Stimulated activated CD8-positive, alpha-beta memory T cell treated with anti-CD3 and anti-CD28 coated beads, Interleukin-15, amount 100 ng/mL, for 1 hour (primary cell): ENCODE measurements at places on chromosomes 3 and 15.

DNA sequence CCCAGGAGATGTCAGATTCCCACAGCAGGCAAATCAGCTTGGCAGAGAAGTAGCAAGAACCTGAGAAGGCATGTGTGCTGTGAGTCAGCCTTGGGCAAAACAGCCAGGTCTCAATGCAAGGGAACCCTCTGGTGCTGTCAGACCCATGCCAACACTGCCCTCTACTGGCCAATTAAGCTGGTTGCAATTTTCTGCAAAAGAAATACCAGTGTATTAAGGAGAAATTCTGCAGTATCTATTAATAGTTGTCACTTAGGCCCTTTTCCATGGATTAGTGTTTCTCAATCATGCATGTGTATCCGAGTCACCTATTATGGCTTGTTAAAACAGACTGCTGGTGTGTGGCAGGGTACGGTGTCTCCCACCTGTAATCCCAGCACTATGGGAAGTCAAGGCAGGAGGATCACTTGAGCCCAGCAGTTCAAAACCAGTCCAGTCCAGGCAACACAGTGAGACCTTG, 26.2 kb downstream of the MAP4 start:
- peak; percentile 45 for DNase-seq

- no peak for DNase-seq
Measured at GRCh38 chr3:144652573-144652972, 681.0 kb downstream of the DIPK2A start.

DNA sequence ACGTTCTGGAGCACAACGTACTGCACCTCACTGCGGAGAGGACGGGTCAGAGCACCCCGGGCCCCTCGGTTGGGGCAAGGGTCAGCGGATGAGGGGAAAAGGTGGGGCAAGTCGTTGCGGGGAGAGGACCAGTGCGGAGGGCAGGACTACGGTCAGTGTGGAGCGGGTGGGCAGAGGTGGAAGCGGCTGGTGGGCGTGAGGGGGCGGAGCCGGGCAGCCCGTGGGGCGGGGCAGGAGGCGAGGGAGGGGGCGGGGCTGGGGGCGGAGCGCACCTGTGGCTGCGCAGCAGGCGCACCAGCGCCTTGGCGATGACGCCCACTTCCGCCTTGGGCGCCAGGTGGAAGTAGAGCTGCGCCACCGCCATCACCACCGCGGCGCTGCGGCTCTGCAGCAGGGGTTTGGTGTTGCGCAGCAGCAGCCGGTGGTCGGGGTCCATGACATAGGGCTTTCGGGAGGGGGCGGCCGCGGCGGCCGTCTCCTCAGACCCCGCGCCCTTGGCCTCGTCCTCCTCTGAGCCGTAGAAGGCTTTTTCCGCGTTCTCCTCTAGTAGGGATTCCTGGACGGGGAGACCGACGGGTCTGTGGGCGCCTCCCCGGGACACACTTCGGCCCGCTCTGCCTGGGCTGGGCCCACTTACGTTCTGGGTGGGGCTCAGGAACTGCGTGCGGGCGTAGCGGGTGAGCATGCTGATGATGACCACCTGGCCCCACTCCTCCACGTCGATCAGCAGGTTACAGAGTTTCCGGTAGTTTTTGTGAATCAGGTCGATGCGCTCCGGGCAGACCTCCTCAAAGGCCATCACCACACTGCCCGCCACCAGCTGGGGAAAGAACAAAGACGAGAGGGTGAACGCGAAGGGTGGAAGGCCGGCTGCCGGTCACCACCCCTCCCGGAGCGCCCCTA, 29.2 kb downstream of the AP3B2 start:
- DNase-seq = peak; percentile 61

GRCh38 chr15:81562986-81563385, 189.0 kb upstream of the TMC3 start:
- DNase-seq = no peak

GRCh38 chr3:47678446-47679338, 100.0 kb upstream of the CSPG5 start:
- DNase-seq = no peak

DNA sequence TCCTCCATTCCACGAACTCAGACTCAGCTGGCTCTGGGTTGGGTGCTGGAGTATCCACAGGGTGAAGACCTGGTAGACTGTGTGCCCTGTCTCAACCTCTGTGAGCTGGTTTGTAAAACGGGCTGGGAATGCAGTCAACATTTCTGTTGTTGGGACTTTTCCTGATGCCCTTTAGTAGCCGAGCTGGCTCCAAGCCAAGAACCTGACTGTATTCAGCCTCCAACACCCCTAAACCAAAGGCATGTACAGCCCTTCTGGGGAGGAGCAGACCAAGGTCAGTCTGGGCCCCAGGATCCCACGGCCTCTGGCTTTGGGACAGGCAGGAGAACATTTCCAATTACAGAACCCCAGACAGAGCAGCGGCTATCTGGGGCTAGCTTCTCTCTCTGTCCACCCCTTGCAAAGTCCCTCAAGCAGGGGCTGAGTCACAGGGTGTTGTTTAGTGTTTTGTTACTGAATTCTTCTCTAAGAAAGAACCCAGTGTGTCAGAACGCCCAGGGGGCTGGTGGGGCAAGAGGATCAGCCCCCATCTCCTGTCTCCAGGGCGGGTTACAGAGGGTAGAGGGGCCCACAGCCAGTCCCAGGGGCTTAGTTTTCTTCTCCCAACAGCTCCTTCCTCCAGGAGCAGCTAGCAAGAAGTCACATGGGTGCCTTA, 56.8 kb upstream of the SLC6A6 start:
- no peak for DNase-seq

- DNase-seq = no peak
Measured at GRCh38 chr15:87522997-87523396, 733.5 kb downstream of the NTRK3 start.

DNA sequence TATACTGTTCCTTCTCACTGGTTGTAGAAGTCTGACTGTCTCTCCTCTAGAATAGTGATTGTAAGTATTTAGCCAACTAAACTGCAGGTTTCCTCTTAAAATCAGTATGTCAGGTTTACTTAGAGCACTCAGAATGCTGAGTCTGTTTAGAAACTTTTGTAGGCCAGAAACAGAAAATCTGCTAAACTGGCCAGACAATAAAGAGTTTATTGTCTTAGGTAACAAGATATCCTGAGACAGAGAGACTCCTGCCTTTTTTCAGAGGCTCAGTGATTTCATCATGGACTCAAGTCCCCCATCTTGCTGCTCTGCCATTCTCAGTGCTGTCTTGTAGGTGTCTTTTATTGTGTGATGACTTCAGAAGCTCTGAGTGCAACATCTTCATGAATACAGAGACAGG, 279.0 kb downstream of the MFSD1 start:
- no peak for DNase-seq

DNA sequence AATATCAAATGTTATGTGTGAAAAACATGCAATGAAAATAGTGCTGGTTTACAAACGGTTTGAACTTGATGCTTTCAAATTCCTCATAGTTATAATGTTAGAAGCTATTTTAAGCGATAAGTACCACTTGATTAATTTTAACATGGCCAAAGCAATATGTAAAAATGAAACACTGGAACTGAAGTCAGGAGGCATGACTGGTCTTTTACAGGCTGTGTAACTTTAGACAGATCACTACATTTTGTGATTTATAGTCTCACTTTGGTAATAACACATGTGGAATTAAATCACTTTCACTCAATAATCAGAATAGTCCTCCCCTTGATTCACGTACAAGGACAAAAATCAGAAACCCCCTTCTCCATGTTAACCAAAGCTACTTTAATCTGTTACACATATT, 482.7 kb upstream of the NECTIN3 start:
- DNase-seq = no peak

DNA sequence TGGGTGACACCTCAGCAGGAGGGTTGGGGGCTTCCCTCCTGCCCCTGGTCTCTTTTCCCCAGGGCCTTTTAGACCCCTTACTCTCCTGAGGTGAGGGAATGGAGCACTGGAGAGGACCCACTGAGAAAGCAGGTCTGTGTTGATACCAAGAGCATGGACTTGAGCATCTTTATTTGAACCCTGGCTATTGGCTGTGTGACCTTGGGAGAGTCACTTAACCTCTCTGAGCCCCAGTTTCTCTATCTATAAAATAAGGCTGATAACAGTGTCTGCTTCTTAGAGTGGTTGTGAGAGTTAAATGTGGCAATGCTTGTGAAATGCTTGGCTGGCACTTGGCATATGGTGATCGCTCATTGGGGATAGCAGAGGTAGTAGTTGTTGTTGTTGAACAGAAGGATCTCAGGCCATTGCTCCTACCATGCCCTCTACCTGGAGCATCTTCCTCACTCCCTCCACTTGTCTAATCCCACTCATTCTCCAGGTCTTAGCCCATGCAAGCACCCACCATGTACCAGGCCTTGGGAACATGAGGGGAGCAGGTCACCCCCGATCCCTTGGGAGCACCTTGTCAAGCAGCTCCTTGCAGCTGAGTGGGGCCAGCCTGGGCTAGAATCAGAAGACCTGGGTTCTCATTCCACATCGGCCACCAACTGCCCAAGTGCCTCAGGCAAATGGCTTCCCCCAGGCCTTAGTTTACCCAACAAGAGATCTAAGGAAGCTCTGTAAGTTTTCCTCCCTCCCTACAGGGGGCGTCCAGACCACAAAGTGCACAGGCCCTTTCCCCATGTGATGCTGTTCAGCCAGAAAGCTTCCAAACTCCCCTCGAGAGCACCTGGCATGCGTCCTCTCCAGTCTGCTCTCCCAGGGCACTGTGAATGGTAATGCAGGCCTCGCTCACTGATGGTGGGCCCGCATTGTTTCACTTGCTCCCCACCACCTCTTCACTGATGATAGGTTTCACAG, 96.7 kb downstream of the LSM3 start:
- DNase-seq = no peak

DNA sequence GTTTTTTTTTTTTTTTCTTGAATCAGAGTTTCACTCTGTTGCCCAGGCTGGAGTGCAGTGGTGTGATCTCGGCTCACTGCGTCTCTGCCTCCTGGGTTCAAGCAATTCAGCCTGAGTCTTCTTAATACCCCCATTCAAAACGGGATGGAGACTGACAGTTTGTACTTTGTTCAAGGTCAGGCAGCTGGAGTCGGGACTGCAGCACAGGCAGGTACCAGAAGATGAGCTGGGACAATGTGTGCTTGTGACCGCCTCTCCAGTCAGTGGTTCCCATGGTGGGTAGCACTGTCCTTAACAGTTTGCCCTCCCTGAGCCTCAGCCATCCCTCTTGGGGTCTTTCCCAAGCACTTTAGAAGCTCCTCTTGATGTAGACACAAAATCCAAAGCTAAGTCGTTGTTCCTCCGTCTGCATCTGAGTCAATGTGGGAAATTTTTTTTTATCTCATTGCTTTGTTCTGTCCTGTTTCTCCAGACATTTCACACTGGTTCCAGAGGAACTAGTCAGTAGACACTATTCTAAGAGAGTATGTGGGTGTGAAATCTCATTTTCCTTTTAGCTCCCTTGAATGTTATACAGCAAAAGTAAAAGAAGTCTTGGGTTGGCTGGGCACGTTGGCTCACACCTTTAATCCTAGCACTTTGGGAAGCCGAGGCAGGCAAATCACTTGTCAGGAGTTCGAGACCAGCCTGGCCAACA, 5.3 kb upstream of the TTLL13 start:
- DNase-seq = no peak

GRCh38 chr15:71301958-71302621, 186.8 kb downstream of the THSD4 start:
- DNase-seq = no peak

DNA sequence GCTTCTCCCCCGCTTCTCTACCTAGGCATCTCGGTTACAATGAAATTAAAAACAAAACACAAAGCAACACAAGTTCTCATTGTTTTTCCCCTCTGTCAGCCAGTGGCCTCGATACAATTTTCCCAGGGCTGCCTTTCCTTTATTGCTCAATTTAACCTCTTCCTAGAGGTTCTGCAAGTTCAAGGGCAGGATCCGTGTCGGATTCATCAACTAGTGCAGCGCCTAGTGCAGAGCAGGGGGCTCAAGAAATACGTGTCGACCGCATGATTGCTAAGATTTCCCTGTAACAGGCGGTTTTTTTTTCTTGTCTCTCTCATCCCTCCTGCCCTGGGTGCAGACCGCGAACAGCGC, 1.4 kb upstream of the BHLHE40 start:
- DNase-seq = peak; percentile 17
